ENCODE measurements at places on chromosomes 11 and 22.

DNA sequence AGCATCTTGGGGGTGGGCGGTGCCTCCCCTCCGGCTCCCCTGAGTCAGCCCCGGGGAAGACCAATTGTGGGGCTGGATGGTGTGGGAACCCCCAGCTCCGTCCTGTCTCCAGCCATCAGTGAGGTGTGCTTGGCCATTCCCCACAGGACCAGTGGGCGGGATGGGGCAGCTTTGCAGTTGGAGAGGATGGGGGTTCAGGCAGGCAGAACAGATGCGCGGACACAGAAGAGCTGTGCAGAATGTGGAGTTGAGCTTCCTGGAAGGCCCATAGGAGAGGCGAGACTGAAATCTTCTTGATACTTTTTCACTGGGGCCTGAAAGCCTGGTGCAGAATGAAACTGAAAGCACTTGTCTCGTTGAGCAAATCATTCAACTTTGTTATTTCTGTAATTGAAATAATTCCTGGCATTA is 23.8 kb downstream of the PARVB start:
- DNase-seq = no peak

GRCh38 chr11:15673408-15673831 is 558.7 kb downstream of the INSC start:
- no peak for DNase-seq

- no peak for DNase-seq
Observed at GRCh38 chr11:92390783-92391182, 166.2 kb downstream of the FAT3 start.

GRCh38 chr11:106160494-106160893 is 83.0 kb downstream of the AASDHPPT start:
- DNase-seq = no peak

DNA sequence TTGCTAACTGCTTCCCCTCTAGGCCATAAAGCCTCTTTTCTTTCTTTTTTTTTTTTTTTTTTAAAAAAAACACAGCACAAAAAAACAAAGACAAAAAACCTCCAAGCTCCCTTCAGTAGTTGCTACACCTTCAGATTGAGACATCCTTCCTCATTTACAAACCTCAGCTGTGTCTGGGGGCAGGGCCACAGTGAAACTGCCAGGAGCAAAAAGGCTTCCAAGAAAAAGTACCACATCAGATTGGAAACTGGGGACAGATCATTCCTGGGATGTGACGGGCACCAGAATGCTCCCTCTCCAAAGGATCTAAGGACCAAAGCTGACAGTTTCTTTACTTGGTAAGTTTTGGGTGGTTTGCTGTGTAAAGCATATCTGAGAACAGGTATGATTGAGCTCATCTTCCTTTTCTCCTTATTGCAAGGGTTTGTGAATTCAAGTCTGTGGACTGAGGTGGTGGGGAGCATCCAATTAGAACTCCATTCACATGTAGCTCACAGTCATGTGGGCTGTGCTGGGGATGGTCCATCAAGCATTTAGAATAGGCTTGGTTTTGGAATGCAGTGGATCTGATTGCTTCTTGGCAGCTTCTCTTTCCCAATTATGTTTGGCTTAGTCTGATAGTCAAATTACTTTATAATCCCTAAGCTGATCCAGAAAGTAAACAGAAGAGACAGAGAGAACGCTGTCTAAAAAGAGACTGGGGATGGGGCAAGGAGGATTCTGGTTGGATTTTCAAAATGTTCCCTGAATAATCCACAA is 705 bp downstream of the BBOX1 start:
- no peak for DNase-seq

- DNase-seq = no peak
Observed at GRCh38 chr11:122103726-122104125, 12.3 kb downstream of the BLID start.

- DNase-seq = peak; percentile 13
Observed at GRCh38 chr11:125207866-125208425, 43.4 kb downstream of the PKNOX2 start.

DNA sequence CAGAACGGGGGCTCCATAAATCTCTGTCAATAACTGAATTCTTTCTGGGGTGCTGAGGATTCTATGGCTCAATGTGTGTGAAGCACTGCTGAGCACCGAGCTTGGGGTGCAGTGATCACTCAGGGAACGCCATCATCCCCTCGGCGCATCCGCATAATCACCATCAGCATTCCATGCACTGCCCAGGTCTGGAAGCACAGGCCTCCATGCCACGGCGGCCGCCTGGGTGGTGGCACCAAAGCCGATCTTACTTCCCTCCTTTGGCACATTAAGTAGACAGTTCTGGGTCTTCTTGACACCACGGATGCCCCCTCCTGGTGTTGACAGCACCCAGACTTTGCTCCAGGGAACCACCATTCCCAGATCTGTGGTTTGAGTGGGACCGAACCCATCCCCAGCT is 15.6 kb downstream of the LTO1 start:
- DNase-seq = no peak

GRCh38 chr11:127182586-127183203 is 182.1 kb upstream of the KIRREL3 start:
- DNase-seq = no peak

DNA sequence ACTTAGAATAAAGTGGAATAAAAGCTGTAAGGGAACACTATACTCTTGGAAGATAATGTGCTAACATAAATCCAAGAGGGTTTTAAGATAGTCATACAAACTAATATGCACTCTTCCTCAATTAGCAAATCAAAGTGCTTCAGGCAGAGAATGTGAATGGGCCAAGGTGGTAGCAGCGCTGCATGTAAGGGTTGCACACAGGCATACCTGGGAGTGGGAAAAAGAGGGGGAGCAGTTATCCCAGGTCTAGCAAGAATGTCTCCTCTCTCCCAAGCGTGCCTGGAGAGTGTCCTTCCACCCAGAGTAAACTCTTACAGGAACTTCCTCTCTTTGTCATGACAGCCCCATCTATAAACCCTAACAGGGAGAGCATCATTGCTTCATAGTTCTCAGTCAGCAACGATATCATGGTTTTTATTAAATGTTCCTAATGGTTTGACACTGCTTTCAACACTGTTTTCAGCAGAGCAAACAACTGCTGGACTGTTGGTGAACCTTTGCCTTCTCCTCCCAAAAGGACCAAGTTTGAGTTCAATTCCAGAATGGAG is 61.6 kb downstream of the SYTL2 start:
- no peak for DNase-seq

DNA sequence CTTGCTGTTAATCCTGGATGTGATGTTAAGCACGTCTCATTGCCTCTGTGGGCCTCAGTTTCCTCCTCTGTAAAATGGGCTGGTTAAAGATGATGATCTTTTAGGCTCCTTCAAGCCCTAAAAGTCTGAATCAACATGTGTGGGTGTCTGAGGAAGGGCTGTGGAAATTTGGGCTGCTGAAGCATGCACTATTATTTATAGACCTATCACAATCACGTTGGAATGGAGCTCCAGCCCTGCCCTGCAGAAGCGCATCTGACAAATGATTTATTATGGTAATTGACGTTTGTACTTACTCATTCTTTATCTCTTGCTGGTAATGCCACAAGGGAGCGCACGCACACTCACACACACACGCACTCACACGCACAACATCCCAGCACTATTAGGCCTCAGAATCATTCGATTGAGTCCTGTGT is 20.4 kb downstream of the P2RX3 start:
- DNase-seq = no peak

DNA sequence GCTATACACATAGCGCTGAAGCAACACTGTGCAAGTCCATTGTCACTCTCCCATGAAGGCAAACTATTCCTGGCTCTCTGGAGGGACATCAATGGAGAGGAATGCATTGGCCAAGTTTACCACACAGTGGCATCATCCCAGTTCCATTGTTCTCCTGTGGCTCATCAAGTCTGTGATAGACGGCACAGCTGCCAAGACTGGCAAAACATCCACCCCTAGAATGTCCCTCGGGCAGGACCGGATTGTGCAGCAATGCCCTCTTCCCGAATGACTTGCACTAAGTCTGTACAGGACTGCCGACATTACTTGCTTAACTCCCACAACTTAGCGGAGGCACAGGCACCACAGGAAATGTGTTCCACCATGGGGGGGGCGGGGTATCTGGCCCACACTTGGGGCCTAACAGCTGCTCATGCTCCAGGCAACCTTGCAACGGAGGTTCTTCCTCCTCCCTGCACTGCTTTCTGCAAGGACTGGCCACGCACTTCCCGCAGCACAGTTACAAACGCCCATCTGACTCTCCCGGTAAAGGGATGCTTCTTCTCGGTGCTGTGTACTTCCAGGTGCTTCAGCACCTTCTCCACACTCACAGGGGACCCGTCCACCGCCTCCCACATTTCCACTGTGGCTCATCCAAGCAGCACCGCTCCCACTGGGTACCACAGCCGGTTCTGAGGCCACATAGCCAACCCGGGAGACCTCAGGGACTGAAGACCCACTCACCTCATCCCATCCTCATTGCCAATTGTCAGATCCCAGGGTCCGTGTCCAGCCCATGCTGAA is 1309.6 kb upstream of the RAG2 start:
- no peak for DNase-seq

DNA sequence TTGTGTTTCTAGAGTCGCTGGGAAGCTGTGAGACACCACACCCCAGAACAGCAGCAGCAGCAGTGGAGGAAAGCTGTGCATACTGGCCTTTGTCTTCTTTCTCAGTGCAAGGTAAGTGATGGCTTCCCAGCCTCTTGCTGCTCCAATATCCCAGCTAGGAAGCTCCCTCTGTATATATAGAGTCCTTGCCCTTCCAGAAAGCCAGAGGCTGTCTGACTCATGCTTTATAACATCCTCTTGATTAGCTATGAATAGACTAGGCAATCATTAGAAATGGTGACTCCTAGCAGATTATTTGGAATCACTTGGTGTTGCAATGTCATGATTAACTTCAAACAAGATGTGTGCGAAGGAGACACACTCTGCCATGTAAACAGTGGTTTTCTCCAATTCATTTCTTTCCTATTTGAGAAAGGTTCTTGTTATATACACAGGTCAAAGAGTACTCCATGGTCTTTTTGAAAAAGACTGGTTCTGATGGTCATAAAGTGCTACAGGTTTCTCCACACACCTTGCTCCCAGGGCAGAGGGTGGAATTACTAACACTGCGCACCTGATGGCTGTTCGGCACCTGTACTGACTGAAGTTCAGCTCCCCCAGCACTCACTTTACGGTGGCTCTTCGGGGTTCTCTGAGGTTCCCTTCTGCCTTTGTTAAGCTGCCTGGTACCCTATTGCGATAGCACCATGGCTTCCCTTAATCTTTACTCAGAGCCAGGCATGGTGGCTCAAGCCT is at the start of gene MMP1:
MMP1 (minus strand) TSS at position 149 of the 735 bp plus-strand sequence; CDS start at position 81, 68 bp downstream.
- DNase-seq = peak; percentile 45

GRCh38 chr11:33027233-33027632 is 11.6 kb downstream of the DEPDC7 start:
- no peak for DNase-seq

- no peak for DNase-seq
Observed at GRCh38 chr11:123159183-123159857, 35.7 kb downstream of the CLMP start.

- no peak for DNase-seq
Observed at GRCh38 chr11:85809863-85810262, 1.1 kb downstream of the SYTL2 start.

- no peak for DNase-seq
Observed at GRCh38 chr11:121117788-121118187, 16.7 kb downstream of the TECTA start.

GRCh38 chr22:27416511-27417420 is 384.8 kb downstream of the MN1 start:
- peak; percentile 89 for DNase-seq

DNA sequence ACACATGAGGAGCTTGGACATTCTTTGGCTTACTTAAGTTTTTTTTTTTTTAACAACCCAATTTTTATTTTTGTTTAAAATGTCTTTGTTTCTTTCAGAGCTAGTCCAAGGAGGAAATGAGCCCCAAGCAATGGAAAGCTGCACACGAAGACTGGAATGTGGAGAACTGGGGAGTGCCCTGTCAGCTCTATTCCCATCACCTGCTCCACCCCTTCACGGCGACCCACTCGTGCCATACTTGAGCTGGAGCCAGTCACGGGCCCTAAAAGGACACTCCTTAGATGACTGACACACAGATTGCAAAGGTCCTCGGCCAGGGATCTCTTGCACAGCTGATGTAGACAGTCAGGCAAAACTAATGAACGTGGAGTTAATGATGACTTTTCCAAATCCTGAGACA is 10.6 kb upstream of the SLC25A18 start:
- no peak for DNase-seq

GRCh38 chr11:86740628-86741483 is 59.5 kb upstream of the PRSS23 start:
- peak; percentile 98 for DNase-seq

GRCh38 chr11:126870021-126870420 is 130.5 kb downstream of the KIRREL3 start:
- DNase-seq = no peak

- DNase-seq = no peak
Observed at GRCh38 chr11:69267395-69267805, 26.6 kb upstream of the MYEOV start.

GRCh38 chr22:49040111-49040510 is 787.6 kb downstream of the BRD1 start:
- no peak for DNase-seq

- no peak for DNase-seq
Observed at GRCh38 chr11:7573558-7574296, 59.9 kb downstream of the PPFIBP2 start.

- no peak for DNase-seq
Observed at GRCh38 chr11:45929486-45930030, 7.1 kb downstream of the LARGE2 start.

- no peak for DNase-seq
Observed at GRCh38 chr11:33708985-33709384, 8.4 kb upstream of the C11orf91 start.

- DNase-seq = no peak
Observed at GRCh38 chr11:14622223-14622954, 21.2 kb upstream of the PDE3B start.

GRCh38 chr11:57544566-57544965 is 7.2 kb downstream of the SMTNL1 start:
- DNase-seq = no peak

DNA sequence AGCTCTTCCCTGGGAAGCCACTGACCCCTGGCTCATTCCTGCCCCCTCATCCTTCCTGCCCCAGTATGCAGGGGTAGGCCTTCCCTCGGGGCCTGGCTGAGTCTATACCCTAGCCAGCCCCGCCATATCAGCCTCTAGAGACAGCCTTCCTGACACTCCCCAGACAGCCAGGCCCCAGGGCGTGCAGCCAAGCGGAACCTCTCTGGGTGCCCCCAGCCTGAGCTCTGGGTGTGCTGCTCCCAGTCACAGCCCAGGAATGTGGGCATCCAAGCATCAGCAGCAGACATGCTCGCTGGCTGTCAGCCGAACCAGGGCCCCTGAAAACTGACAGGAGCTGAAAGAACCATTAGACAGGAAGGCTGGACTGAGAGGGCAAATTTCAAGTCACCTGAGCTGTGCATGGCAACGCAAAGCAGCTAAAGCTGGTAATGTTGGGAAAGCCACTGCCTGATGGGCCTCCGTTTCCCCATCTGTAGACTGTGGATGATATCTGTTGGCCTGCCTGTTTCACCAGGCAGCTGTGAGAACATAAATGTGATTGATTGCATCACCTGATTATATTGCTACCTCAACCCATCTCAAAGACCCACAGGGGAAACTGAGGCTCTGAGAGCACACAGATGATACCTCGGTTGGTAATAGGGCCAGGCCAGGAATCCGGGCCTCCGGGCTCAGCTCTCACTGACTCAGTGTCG is 93.2 kb downstream of the LRRC32 start:
- DNase-seq = peak; percentile 57
